ENCODE measurements at places on chromosomes 6 and 20.
A peak's percentile ranks its signal among the peaks of the same experiment; 100 is the strongest.

DNA sequence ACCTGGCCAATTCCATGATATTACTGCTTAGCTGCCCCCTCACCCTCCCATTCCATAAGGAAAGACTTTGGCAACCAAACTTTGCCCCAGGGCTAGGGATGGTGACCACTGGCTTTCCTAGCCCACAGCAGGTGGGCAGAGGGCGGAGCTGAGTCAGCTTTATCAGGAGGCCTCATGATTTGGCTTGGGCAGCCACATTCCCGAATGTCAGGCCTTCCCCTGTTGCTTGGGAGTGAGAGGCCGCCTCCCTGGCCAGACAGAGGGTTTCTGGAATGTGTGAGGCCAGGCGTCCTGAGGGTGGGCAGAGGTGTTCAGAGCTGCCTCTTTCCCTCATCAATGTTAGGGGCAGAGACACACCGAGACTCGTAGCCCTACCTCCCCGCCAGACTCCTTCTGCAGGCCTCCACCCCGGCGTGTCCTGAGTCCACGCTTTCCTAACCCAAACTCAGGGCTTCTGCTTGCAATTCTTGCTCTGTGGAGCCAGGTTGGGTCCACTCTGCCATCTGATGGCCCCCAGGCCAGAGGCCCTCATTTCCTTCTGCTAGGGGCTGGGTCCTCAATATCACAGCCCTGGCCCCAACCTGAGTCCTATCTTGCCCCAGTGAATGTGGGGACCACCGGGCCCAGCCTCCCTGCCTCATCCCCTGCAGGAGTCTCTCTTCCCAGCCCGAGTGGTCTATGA is 19.3 kb downstream of the UQCC2 start:
- peak; percentile 27 for DNase-seq

- peak; percentile 66 for DNase-seq
Observed at GRCh38 chr6:87588756-87589407, 905 bp downstream of the RARS2 start.

GRCh38 chr6:31497531-31498476 is at the start of gene MICB:
TSS of gene MICB (plus strand) at chr6:31498145. CDS start at chr6:31498194, 49 bp downstream.
- peak; percentile 60 for DNase-seq

DNA sequence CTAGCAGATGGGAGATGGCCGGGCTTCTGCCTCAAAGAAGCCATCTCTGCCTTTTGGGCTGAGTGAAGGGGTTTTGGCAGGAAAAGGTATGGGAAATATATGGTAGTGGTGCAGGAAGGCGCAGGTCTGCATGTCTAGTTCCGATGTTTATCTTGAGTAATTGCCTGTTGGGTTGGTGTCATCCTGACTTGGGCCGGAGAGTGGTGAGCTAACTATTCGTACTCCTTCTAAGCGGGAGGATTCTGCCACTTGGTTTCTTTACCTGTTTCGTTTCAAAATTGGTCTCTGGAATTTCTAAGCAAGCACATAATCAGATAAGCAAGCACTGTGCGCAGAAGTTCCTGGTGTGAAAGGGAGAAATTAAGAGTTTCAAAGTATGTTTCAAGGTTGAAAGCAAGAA is 229.6 kb downstream of the SAMD5 start:
- no peak for DNase-seq

DNA sequence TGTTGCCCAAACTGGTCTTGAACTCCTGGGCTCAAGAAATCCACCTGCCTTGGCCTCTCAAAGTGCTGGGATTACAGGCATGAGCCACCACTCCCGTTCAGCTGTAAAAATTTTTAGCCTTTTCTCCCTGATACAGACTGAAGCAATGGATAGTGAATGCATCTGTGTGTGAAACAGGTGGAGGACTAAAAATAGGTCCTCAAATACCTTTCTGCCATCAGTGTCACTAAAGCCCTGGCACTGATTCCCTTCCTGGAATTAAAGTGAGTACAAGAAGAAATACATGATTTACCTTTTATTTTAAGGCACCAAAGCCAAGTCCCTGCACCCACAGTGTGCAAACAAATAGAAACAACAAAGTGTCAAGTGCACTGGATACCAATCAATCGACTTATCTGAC is 25.1 kb downstream of the TULP4 start:
- DNase-seq = no peak

DNA sequence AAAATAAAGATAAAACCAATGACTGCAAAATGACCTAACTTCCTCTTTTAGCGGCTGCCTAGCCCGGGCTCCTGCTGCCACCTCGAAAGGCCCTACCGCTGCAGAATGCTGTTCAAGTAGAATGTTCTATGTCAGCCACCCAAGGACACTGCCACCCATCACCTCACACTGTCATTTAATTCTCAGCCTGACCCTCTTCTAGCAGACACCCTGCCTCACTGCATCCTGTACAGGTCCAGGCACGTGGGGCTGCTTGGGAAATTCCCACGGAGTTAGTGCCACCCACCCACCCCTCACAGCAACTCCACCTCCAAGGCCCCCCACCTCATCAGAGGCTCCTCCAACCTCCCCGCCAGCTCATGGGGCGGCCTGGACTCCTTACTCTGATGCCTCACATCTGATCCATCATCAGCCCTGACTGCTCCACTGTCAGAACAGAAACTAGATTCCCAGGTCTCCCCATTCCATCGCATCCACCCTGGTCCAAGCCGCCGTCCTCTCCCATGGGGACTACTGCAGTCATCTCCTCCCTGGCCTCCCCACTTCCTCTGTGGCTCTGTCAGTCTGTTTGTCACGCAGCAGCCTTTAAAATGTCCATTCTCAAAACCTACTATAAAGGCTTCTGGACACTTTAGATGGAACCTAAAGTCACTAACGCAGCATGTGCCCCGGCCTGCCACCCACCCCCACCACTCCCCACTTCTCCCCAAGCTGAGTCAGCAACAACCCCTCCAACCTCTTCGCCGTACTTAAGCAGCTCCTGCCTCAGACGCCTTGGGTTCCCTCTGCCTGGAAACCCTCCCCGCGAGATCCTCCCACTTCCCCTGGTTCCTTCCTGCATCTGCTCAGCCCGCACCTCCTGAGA is 17.0 kb downstream of the NFATC2 start:
- DNase-seq = no peak

- DNase-seq = peak; percentile 54
Observed at GRCh38 chr6:27161946-27162603, 85.4 kb upstream of the PRSS16 start.

GRCh38 chr6:79467716-79468115 is 69.5 kb downstream of the LCA5 start:
- no peak for DNase-seq
